ENCODE measurements at places on chromosomes 5 and 9.

DNA sequence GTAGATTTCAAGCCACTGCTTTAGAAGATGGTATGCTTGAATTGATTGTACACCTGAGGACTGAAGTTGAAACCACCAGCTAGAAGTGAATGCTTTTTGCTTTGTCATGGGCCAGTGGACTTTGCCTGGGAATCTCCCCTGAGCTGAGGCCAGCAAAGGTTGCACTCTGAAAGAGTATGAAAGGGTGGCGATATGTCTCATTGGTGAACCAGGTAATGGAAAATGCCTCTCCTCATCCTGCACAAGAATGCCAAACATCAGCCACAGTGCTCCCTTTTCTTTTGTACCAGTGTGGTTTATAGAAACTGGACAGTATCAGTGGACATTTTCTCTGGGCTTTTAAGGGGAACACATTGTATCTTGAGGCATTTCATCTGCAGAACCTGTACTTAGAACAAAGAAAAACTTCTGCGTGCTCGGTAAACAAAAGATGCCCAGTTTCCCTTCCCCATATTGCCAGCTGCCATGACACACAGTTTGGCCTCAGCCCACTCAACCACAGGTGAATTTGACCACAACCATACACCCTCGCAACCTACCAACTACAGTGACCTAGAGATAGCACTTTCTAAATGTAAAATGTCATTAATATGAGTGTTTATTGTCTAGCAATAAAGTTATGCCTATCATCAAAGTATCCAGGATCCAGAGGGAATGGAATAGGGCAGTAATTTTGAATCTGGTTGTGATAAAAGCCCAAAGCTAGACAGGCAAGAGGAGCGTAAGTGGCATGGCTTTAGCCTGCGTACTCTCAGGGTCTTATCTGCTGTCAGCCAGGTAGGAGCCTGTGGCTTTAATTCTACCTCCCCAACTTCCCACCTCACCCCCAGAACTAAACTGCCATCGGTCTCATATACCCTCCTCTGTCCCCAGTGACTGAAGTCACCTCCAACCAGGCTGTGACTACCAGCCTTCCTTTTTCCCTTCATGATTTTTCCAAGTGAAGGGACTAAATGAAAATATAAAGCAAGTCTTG lies 79.5 kb upstream of the LHFPL2 start:
- no peak for DNase-seq

DNA sequence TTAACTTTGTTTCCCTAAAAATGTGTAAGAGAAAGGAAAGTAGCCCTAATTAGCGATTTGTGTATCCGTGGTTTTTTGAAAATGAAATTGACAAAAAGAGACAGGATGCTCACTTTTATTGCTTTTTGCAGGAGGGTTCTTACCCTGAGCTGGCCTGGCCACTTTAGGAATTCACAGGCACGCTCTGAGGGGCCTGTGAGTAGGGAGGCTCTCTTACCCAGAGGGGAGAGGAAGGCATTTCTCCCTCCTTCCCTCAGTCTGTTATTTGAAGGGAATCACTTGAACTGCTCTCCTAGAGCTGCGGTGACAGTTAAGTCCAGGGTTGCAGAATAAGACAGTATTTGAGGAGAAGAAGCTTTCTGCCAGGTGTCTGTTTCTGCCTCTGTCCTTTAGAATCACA lies 16.7 kb downstream of the PIK3R1 start:
- DNase-seq, result no peak

GRCh38 chr9:137049544-137050449 lies 3.8 kb upstream of the NPDC1 start:
- DNase-seq, result peak; percentile 56

GRCh38 chr5:24633715-24634325 lies 11.0 kb downstream of the CDH10 start:
- no peak for DNase-seq

DNA sequence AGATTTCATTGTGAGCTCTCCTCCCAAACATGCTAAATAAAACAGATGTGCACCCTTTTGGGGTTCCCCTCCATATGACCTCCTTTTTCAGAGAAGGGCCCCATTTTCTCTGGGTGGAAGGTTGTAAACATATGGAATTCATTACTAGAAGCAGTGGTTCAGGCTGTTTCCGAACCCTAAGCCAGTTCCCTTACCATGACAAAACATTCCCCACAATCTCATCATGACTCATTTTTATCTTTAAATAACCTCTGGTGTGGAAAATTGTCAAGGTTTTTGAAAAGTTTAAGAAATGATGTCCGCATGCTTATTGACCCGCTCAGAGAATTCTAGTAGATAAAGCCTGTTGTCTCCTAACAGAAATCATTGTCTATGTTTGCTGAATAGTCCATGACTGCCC lies 127.3 kb upstream of the PIK3R1 start:
- DNase-seq, result no peak

DNA sequence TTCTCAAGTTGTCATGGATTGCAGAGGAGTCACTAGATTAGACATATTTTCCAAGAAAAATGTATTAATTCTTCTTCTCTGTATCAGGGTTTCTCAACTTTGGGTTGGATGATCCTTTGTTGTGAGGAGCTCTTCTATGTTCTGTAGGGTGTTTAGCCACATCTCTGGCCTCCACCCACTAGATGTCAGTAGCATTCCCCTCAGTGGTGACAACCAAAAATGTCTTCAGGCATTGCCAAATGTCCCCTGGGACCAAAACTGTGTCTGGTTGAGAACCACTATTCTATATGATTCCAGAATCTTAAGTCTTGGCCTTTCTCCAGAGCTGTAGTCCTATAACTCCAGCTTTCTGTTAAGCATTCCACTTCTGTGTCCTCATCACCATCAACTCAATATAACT lies 220.9 kb downstream of the KIAA0825 start:
- no peak for DNase-seq

DNA sequence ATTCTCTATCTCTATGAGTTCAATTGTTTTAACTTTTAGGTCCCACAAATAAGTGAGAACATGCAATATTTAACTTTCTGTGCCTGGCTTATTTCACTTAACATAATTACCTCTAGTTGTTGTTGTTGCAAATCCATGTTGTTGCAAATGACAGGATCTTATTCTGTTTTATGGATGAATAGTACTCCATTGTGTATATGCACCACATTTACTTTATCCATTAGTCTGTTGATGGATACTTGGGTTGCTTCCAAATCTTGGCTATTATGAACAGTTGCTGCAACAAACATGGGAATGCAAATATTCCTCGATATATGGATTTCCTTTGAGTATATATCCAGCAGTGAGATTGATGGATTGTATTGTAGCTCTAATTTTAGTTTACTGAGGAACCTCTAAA lies 36.3 kb downstream of the MEGF9 start:
- DNase-seq, result no peak

DNA sequence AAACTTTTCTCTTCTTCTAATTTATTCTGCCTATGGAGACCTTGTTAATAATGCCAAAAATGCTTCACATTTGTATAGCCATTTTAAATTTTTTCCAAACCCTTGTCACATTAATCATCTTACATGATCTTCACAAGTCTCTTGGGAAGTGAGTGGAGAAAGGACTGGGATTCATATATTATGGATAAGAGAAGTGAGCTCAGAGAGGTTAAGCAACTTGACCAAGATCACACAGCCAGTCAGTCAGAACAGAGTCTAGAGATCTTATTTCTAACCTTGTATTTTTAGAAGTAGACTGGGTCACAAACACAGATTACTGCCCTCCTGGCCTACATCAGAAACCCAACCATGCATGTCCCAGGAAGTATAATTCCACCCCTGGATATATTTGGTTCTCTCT lies 218.0 kb upstream of the ADRA1B start:
- no peak for DNase-seq

GRCh38 chr9:91162784-91163443 lies 198.8 kb downstream of the AUH start:
- DNase-seq, result no peak

- no peak for DNase-seq
Measured at GRCh38 chr5:6473284-6473683, 24.6 kb downstream of the UBE2QL1 start.

DNA sequence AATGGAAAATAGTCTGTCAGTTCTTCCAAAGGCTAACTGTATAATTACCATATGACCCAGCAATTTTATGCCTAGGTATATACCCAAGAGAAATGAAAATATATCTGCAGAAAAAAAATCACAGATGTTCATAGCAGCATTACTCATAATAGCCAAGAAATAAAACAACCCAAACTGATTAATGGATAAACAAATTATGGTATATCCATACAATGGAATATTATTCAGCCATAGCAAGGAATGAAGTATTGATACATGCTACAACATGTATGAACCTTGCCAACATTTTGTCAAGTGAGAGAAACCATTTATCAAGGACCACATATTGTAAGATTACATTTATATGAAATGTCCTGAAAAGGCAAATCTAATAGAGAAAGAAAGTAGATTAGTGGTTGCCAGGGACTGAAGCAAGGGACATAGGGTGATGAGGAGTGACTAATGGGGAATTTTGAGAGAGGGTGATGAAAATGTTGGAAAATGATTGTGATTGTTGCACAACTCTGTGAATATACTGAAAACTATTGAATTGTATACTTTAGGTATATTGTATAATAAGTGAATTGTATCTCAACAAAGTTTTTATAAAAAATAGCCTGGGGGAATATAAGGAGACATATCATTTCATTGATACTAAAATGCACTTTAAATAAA lies 114.4 kb downstream of the PBX3 start:
- DNase-seq, result no peak

DNA sequence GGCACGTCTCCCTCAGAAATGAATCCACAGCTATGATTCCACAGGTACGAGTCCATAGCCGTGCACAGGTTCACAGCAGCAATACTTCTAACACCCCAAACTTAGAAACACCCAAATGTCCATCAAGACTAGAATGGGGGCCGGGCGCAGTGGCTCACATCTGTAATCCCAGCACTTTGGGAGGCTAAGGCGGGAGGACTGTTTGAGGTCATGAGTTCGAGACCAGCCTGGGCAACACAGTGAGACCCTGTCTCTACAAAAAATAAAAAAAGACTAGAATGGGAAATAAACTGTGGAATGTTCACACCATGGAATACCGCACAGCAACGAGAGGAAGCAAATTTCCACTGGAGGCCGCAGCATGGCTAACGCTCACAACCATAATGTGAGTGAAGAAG lies 4.3 kb upstream of the DOLPP1 start:
- no peak for DNase-seq

GRCh38 chr9:121268851-121269641 lies 1.1 kb downstream of the GSN start:
- DNase-seq, result no peak

- DNase-seq, result no peak
Measured at GRCh38 chr5:144236499-144236898, 65.8 kb downstream of the KCTD16 start.

- DNase-seq, result no peak
Measured at GRCh38 chr5:117379521-117379920, 804.9 kb upstream of the SEMA6A start.

DNA sequence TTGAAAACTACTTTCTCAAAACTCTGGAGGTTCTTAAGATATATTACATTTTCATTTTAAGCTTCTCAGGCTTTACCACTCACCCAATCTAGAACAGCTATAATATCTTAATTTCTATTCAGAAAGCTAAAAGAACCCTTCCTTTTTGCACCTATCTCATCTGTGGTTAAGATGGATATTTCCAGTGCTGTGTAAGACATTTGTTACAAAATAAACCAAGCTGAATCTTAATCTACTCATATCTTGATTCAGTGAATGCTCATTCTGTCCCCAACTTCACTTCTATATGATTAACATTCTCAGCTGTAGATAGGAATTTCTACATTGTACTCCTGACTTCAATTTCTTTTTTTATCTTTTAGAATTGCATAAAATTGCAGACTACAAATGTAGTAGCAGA lies 15.0 kb downstream of the ABHD17B start:
- no peak for DNase-seq

DNA sequence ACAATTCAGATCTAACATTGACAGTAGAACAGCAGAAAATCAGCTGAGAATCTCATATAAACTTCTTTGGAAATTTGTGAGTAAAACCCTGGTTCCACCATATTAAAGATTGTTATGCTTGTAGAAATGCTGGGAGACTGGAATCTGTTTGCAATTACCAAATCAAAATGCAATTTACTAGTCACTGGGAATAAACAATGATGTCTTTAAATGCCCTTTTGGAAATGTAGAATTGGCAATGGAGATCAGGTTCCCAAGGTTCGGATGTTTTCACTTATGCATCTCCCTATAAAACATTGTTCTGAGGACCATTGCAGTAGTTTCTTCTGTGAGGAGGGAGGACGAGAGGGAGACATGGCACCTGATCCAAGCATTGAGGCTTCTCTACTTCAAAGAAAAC lies 384.4 kb downstream of the TMEM167A start:
- no peak for DNase-seq

DNA sequence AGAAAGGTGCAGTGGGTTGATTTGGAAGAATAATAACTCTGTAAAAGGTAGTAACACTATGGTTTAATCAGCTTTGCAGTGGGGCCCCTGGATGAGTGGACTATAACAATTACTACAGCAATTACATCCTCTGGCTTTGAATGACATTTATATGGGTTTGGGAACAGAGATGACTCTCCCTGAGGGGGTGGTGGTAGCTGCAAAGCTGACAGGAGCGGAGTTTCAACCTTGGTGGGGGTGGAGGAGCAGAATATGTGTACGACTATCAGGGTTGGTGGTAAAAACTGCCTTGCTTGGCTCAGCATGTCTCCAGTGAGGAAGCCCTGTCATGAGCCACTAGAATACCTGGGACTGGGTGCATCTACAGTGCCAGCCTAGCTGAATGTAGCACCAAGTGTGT lies 28.3 kb upstream of the NR3C1 start:
- DNase-seq, result no peak

DNA sequence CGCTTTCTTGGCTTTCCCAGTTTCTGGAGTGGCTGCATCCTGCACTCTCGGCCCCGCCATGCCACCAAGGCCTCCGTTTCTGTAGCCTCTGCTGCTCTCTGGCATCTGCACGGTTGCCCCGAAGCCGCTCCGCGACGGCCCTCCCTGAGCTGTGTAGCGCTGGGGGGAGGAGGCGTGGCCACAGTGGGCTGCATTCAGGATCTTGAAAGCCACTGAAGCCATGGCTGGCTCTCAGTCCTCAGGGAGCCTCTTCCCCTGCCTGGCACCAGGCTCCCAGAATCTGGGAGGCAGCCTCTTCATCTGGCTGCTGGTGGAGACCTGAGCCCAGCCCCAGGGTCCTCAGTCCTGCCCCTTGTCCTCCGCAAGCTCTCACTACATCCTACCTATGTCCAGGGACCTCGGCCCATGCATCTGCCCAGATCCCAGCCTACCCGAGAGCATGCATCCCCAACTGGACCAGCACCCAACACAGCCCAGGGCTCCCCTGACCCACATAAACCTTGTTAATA lies 25.1 kb downstream of the PAEP start:
- DNase-seq, result no peak

All from upper lobe of left lung (tissue), 6 donors.